ENCODE measurements at places on chromosomes 6 and 20.

DNA sequence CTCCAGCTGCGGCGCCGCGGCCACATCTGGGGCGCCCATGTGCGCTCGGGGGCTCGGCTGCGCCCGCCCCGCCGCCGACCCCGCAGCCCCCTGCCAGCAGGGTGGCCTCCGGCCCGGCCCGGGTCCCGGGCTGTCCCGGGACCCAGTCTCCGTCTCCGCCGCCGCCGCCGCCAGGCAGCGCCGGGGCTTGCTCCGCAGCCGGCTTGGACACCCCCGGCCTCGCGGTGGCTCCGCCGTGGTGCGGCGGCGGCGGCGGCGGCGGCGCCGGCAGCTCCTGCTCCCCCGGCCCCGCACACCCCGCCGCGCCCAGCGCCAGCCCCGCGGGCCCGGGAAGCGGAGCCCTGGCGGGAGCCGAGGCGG lies 219 bp downstream of the ISM1 start:
- no peak for DNase-seq

- no peak for DNase-seq
Measured at GRCh38 chr20:58807801-58808200, 42.9 kb downstream of the GNAS-AS1 start.

GRCh38 chr6:136398453-136398852 lies 108.8 kb upstream of the BCLAF1 start:
- DNase-seq, result no peak

GRCh38 chr6:136491754-136492153 lies 58.5 kb downstream of the MAP7 start:
- DNase-seq, result no peak

- DNase-seq, result no peak
Measured at GRCh38 chr6:142697922-142698321, 247.1 kb downstream of the HIVEP2 start.

- peak; percentile 59 for DNase-seq
Measured at GRCh38 chr20:4041748-4042411, 26.5 kb upstream of the RNF24 start.

DNA sequence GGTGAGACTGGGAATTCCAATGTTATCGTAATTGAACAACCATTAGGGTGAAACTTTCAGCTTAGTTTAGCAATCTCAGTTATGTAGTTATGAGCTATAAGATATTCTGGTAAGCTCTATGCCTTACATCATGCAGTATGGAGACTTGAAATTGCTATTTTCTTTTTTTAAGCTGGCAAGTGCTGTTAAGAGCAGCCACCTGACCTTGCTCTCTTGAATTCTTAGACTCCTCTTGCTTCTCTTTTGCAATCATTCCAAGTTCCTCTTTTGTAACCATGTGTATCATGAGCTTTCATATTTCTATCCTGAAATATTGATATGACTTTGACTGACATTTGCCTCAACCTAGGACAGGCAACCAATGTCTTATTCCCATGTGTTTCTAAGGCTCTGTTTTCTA lies 446.3 kb upstream of the SLC35B3 start:
- no peak for DNase-seq

DNA sequence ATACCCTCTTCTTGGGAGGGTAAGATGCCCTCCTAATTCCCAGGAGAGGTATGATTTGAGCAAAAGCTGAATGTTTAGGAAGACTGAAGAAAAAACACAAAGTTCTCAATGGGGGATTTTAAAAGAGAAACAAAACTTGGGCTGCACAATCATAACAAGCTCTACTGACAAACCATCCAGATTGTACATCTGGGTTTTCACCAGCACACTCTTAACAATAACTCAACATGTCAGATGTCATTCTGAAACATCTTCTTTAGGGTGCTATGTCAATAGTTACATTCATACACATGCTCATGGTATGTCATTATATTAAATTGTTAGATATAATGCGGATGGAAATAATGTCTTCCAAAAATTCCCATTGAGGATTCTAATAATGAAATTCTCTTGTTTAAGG lies 95.1 kb downstream of the ASCC3 start:
- no peak for DNase-seq

GRCh38 chr6:18036781-18037180 lies 49.3 kb upstream of the KIF13A start:
- no peak for DNase-seq

GRCh38 chr6:88919032-88919431 lies 44.4 kb downstream of the RNGTT start:
- DNase-seq, result peak; percentile 2

DNA sequence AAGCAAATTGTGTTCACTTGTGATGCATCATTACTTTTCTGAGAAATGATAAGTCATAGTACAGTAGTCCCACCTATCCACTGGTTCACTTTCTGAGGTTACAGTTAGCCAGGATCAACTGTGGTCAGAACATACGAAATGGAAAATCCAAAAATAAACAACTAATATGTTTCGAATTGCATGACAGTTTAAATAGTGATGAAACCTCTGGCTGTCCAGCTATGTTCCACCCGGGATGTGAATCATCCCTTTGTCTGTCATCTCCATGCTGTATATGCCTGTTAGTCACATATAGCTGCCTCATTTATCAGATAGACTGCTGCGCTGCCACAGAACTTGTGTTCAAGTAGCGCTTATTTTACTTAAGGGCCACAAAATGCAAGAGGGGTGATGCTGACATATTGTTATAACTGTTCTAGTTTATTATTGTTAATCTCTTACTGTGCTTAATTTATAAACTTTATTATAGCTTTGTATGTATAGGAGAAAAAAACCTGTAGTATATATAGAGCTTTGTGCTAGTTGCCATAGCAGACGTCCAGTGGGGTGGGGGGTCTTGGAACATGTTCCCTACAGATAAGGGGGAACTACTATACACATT lies 29.2 kb downstream of the AFDN start:
- DNase-seq, result peak; percentile 43

GRCh38 chr20:41786158-41786557 lies 168.0 kb upstream of the CHD6 start:
- DNase-seq, result no peak

- no peak for DNase-seq
Measured at GRCh38 chr6:133969285-133969920, 16.4 kb downstream of the TBPL1 start.

DNA sequence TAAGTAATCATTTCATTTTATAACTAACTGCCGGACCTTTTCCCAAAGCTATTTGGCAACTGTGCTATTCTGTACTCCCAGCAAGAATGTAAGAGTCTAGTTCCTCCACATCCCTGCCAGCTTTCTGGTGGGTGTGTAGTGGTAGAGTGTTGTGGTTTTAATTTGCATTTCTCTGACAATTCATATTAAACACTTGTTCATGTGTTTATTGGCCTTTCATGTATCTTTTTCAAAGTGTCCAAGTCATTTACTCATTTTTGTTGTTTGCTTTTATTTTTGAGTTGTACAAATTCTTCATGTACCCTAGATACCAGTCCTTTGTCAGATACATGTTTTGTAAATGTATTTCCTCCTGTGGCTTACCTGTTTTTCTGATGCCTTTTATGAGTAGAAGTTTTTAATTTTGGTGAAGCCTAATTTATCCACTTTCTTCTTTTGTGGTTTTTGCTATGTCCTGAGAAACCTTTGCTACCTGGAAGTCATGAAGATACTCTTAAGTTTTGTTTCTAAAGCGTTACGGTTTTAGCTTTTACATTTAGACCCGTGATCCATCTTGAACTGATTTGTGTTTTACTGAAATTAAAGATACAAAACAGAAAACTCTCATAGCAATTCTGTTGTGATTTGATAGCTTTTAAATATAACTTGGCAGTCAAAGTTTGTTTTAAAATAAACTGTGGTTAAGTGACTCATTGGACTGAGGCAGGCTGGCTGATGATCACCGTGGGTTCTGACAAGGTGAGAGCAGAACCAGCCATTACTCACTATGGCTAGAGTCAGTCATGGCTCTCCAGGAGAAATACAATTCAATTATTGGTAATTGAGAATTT lies 8.0 kb downstream of the MYLIP start:
- no peak for DNase-seq

DNA sequence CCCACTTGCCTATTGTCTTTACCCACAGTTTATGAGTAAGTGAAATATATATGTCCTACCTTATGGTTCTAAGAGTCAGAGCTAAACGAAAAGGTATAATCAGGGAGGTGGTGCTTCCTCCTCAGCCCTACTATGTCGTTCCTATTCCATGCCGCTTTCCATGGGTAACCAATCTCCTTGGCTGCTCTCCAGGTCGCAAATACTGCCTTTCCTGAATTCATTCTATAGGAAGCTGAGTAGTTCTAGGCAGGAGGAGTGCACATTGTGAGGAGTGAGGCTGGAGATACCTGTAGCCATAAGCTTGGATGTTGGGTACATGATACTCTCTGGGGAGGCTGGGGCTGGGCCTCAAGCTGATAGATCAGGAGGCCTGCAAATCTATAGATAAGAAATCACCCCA lies 5.8 kb downstream of the IL20RA start:
- DNase-seq, result no peak

DNA sequence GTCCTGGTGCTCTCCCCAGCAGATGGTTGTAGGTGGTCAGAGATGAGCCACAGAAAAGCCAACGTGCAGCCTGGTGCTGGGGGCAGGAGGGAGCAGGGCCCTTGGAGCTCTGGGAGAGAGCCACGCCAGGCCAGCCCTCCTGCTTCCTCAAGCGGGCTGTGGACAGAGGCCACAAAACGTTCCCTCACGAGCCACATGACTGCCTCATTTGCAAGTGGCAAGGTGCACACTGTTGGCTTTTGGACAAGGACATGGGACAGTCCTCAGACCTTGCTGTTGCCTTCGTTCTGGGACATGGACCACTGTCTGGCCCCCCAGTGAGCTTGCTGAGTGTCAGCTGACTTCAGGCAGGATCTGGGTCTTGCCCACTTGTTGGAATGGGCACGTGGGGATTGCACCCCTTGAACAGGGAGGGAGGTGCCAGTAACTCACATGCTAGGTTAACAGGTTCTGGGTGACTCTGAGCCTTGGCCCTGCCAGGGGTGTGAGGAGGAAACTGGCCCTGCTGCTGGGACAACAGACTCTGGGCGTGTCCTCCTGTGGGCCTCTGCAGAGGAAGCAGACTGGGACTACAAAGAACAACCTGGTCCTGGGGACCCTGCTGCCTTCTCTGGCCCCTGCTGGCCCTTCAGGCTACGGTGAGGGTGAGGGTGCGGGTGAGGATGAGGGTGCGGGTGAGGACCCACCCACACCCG lies 2.6 kb downstream of the SLCO4A1 start:
- peak; percentile 26 for DNase-seq

DNA sequence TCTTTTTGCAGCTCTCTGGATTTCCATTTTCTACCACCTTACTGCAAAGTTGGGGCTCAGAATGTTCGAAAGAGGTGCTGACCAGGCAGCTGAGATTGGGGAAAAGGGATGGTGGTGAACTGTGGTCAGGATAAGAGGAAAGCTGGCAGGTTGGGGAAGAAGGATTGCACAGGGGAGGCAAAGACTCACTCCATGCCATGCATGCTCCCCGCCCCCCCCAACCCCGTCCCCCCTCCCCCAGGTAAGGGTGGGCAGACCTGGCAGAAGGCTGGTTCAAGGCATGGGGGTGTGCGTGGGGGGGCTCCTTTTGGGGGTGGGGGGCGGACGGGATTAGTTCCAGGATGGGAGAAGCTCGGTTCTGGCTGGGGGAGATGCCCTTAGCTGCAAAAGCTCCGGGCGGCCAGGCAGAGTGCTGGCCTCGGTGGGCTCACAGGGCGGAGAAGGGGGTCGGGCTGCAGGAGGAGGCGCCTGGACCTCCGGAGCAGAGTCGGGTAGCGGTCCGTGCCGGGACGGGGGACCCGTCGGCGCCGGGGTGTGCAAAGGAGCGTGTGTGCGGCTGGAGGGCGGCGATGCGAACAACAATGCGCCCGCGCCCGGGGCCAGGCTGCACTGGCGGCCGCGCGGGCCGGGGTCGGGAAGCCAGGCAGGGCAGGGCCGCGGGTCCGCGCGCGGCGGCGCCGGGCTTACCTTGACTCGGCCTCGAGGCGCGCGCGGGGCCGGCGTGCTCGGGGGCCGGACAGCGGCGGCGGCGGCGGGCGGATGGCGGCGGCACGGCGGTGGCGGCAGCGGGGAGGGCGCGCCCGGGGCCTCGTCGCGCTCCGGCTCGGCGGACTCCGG lies 880 bp downstream of the ADNP start:
- no peak for DNase-seq

- DNase-seq, result no peak
Measured at GRCh38 chr6:21450628-21451027, 142.9 kb upstream of the SOX4 start.

GRCh38 chr20:1965520-1966351 lies 28.1 kb downstream of the PDYN start:
- DNase-seq, result peak; percentile 60

GRCh38 chr6:88342336-88342735 lies 176.2 kb upstream of the CNR1 start:
- DNase-seq, result no peak

DNA sequence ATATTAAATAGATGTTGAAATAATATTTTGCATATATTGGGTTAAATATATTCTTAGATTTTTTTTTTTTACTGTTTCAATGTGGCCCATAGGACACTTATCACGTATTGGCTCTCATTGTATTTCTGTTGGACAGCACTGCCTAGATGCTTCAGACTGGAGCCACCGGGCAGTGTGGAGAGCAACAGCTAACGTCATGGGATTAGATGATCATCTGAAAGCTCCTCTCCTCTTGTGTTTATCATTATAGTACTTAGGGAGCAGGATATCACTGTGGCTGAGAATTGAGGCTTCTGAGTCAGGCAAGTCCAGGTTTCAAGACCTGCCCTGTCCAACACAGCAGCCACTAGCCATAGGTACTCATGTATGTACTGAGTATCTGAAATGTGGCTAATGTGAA lies 87.4 kb downstream of the ZHX3 start:
- no peak for DNase-seq

DNA sequence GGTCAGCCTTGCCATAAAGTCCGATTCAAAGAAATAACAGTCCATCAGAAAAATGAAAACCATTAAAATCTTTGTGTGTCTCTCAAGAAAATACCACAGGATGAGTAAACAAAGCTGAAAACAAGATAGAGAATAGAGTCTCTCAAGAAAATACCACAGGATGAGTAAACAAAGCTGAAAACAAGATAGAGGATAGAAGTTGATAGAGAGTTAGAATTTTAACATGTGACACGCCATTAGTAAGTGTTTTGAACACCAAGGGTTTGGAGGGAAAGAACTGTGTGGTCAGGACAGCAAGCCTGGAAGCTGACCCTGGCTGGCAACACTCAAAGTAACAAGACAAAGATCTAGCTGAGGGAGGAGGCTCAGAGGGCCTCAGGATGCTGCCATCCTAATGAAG lies 43.9 kb upstream of the PRND start:
- no peak for DNase-seq

- peak; percentile 69 for DNase-seq
Measured at GRCh38 chr20:63957004-63957689, 931 bp upstream of the UCKL1 start.

GRCh38 chr6:127198549-127198948 lies 68.1 kb upstream of the RNF146 start:
- no peak for DNase-seq

GRCh38 chr20:46901638-46902037 lies 7.0 kb downstream of the EYA2 start:
- DNase-seq, result peak; percentile 43
